ENCODE measurements at places on chromosomes 6 and 20.

- no peak for DNase-seq
Observed at GRCh38 chr20:15863735-15864134, 709.5 kb downstream of the KIF16B start.

DNA sequence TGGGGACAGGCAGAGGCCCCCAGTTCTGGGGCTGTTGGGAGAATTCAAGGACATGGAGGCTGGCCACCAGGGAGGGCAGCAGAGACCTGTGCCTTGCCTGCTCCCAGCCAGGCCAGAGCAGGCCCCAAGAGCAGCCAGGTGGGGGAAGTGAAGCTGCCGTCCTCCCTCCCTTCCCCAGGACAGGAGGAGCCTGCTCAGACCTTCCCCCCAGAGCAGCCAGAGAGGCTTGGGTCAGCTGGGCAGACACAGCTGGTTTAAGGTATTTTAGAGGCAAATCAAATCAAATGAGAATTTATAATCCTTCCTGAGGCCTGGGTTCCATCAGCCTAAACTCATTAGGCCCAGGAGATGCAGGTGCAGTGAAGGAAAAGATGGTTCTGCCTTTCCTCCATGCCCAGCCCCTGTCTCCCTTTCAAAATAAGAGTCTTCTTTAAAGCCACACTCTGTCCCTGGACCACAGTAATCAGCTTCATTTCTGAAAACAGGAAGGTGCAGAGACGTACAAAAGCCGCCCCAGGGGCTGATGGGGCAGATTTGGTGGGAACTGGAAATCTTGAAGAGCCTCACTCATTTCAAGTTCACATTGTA, 21.7 kb downstream of the BMP7 start:
- no peak for DNase-seq

- no peak for DNase-seq
Observed at GRCh38 chr6:150354754-150355571, 13.8 kb upstream of the IYD start.

GRCh38 chr20:6467562-6467961, 299.9 kb upstream of the BMP2 start:
- DNase-seq, result no peak

DNA sequence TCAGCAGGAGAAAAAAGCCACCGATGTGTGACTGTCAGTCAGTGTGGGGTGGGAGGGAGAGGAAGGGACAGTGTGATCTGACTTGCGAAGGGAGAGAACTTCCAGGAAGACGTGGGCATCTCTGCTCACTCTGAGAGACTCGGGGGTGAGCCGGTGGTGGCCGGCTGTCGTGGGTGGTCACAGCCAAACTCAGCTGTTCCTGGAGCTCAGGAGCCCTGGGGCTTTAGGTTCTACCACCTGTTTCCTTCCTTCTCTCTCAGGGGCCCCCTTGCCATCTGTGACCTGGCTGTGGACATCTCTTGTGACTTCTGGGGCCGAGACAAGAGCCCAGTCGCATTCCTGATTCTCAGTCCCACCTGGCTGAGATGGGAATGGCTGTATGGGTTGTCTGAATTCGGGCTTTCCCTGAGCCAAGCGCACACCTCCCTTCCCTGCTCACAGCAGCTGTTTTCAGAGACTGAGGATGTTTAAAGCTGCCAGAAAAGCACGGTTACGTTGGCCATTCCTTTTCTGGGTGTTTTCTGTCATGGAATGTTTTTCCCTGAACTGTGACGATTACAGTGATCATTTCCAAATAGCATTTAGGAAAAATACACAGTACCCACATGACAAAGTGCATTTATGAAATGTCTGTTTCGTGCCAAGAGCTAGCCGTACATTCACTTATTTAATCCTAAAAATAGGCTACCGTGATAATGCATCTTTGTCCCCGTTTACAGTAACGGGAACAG, 36.5 kb downstream of the SYNJ2 start:
- no peak for DNase-seq

GRCh38 chr6:29733057-29733456, 9.8 kb downstream of the HLA-F start:
- no peak for DNase-seq

GRCh38 chr6:3349388-3350251, 90.9 kb downstream of the PSMG4 start:
- no peak for DNase-seq

DNA sequence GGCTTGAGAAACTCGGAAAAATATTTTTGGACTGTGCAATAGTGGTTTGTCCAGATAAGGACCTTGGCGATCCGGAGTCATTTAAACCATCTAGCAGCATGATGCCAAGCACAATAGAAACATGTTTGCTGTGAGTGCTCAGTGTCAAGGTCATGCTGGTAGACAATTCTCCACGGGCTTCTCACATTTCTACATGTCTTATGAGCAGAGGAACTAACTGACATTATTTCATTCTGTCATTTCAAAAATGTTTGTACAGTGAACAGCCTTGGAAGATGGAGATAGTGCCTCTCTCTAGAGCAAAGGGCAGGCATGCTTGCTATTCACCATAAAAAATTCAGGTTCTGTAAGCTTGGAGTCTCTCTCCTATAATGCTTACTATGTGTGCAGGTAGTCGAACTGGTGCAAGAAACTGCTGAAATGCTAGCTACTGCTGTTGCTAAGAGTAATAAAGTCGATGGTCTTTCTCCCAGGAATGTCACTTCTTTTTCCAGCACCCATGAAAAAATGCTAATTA, 25.4 kb upstream of the CCN2 start:
- DNase-seq, result no peak

DNA sequence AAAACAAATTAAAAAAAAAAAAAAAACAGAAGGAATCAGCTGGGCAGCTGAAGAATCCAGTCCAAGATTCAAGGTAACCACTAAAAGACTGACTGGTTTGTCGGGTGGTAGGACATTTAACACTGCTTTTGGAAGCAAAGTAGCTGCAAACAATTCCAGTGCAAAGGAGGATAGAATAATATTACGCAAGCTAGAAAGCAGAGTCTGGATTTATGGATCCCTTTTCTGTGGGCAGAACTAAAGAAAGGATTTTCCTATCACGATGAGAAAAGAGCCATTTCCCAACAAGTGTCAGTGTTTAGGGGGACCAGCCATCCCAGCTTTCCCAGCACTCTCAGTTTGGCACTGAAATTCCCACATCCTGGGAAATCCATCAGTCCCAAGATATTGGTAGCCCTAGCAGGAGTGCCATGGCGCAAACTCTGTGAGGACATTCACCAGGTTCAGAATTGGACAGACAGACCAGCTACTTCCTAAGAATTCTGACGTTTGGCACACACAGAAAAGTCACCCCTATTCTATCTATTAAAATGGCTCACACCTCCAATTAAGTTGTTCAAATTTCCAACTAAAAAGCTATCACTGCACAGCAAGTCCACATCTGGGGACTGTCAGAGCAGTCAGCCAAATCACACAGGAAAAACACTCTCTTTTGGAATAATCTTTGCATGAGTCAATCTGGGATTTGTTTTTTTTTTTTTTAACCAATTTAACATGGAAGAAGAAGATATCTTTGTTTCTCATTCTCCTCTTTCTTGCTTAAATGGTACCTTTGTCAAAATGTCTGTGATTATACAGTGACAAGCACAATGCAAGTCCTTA, 356.8 kb upstream of the ARID1B start:
- DNase-seq, result no peak

GRCh38 chr6:145815309-145816274, 997 bp upstream of the FBXO30 start:
- DNase-seq, result peak; percentile 1

DNA sequence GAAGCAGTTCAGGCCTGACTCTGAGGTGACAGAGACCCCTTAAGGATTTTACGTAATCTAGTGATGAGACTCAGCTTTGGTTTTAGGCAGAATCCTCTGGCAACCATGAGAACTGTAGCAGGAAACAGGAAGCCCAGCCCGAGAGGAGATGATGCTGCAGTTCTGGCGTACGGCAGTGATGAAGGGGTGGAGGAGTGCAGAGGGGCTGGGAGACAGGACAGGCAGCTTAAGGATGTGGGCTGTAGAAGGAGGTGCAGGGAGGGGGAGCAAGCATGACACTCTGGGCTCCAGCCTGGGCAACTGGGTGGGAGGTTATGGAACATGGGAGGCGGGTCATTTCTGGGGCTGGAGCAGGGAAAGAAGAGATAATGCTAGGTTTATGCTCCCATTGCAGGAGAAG, 67.1 kb downstream of the LRFN2 start:
- DNase-seq, result no peak

- no peak for DNase-seq
Observed at GRCh38 chr20:49419785-49420184, 62.7 kb downstream of the KCNB1 start.

GRCh38 chr6:85459224-85459901, 9.5 kb downstream of the NT5E start:
- DNase-seq, result no peak

GRCh38 chr20:56685879-56686278, 56.8 kb downstream of the TFAP2C start:
- no peak for DNase-seq

- DNase-seq, result peak; percentile 86
Observed at GRCh38 chr6:3228046-3228671, 706 bp upstream of the TUBB2B start.

DNA sequence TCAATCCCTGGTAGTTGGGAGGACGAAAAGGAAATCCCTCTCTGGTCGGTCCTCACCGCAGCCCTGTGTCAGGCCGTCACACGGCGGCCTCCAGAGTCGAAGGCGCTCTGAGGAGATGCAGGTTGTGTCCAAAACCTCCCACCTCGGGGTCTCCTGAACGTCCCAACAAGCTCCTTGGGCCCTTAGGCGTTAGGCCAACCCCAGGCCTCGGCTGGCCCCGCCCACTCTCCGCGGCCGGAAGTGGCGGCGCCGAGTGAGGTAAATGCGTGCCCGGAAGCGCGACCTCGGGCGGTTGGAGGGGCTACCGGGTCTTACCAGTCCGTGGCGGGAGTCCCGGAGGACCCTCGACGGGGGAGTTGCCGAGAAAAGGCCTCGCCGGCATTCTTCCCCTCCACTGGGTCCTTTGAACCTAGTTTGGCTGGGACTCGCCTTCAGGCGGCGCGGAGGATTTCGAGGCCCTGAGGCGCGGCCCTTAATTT, at the start of gene TDRD6:
TDRD6 (plus strand) TSS at position 267 of the 479 bp plus-strand sequence. CDS start 244 bp downstream, outside the sequence.
- DNase-seq, result no peak

DNA sequence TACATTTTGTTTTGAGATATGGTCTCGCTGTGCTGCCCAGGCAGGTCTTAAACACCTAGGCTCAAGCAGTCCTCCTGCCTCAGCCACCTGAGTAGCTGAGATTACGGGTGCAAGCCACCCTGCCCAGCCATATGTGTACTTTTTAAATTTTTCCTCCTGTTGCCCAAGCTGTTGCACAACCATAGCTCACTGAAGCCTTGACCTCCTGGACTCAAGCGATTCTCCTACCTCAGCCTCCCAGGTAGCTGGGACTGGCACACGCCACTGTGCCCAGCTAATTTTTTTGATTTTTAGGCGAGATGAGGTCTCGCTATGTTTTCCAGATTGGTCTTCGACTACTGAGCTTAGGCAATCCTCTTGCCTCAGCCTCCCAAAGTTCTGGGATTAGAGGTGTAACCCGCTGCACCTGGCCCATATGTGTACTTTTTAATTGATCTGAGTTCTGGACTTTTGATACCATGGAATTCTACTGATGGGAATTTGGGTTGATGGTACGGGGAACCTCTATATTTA, 44.9 kb downstream of the ITCH start:
- DNase-seq, result no peak

DNA sequence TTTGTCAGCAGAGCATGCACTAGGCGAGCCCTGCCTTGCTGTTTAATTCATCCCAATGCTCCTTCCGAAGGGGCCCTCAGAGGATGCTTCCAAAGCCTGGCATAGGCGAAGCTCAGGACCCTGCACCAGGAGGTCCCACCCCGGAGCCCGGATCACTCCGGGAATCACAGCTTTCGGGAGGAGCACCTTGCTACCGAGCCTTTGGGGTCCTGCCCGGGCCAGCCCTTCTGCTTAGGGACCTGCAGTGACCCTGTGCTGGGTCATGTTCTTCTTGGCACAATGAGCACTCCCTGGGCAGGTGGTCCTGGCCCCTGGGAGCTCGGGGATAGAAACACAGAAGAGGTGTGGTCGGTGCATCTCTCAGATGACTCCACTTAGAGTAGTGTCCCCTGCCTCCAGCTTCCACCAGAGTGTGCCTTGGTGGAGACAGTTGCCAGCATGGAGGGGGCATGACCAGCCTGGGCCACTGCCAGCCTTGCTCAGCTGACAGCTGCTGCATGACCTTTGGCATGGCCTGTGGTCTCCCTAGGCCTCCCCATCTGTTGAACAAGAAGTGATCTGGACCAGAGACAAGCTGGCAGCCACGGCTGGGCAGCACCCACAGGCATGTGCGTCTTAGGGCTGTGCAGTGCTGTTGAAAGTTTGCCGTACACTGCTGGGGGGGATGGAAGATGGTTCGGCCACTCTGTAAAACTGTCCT, 44.7 kb upstream of the SLCO4A1 start:
- DNase-seq, result no peak

DNA sequence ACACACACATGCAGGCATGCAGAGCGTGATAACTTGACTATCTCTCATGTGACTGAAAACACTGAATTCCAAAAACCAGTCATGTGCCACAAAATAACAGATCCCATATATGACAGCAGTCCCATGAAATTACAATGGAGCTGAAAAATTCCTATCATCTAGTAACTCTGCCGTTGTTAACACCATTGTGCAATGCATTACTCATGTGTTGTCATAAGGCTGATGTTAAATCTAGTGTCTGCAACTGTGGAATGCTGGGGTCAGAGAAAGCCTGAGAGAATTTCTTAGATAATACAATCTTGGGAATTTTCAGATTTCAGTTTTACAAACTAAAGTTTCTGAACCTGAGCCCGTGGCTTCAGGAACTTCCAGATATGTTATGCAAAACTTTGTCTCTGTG, 70.2 kb downstream of the LYRM4 start:
- DNase-seq, result no peak

DNA sequence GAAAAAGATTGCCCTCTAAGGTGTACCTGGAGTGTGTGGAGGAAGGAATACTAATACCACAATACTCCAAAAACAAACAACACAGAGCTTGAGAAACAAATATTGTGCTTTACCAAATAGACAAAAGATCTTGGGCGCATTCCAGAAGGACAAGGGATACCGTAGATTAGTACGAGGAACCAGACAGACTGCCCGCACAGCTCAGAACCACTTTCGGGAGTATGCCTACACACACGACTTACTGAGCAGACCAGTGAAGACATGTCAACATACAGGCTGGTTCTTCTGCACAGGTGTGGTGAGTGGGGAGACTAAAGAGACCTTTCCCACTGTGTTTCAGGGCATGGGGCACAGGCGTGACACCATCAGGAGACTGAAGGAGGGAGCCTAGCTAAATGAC, 15.8 kb upstream of the FOXQ1 start:
- no peak for DNase-seq

Measured in NCI-H1930 (cell line).